ENCODE measurements at places on chromosomes 5 and 9.

- no peak for DNase-seq
Observed at GRCh38 chr9:93357649-93358048, 93.8 kb upstream of the FAM120A start.

DNA sequence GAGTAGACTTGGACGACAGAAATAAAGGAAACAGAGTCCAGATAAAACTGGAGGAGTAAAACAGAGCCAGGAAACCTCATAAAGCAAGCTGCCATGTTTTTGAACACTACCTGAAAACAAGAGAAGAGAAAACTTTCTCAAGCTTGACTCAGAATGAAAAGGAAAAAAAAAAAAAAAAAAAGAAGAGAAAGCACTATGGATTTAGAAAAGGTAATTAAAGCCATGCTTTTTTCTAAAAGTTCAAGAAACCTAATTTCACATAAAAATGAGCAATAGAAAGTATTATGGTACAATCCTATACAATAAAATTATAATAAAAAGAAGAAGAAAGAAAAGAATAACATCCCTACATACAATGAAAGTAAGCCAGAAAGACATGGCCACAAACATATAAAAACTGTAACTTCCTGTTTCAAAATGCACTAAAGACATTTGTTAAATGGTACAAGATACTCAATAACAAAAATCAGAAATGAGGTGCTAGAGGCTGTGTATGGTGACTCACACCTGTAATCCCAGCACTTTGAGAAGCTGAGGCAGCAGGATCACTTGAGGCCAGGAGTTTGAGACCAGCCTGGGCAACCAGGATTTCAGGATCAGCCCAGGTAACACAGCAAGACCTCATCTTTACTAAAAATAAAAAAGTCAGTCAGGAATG lies 129.5 kb downstream of the SIL1 start:
- DNase-seq = no peak

DNA sequence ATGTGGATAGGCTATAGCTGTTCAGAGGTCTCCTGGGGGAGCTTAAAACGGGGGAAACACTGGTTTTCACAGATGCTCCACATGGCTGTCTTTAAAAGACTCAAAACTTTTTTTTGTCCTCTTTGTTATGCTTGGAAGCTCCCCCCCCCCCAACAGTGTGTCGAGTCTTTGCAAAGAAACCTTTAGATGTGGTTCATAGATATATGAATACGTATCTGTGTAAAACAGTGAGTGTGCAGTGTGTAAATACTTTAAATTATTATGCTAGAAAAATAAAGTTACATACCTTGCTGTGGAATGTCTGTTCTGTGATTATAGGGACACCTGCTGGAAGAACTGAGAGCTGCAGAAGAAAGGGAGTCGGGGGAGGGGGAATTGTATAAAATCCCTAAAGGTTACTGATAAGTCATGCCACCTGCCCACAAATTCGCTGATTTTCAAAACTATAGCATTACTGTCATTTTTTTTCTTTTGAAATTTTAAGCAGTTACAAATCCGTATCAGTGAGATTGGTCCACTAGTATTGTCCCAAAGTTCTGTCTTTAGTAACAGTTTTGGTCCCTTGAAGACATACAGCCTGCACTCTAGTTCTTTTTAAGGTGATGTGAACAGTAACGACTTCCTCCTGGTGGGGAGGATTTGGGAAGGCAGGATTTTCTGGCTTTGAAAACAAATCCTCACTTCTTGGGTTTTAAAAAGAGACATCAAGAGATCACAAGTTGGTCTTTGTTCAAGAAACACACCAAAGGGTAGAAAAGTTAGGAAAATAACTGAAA lies 22.9 kb downstream of the RGMB start:
- DNase-seq = peak; percentile 63

GRCh38 chr5:54491326-54491725 lies 26.2 kb upstream of the SNX18 start:
- no peak for DNase-seq

DNA sequence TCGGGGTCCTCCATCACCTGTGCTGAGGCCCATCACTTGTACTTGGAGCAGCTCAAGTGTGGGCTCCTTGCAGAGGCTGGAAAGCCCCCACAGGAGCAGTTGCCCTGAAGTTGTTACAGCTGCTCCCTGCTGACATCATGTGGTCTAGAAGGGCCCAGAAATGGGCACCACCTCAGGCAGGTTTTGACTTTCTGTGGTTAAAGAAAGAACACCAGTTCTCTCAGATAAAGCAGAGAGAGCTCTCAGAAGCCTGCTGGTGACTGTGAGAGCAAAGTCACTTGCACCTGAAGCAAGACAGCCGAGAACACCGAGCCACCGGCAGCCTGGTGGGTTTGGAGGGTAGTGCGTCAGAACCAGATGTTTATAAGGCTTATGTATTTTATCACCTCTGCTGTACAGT lies 70.4 kb downstream of the MVB12B start:
- DNase-seq = peak; percentile 13

DNA sequence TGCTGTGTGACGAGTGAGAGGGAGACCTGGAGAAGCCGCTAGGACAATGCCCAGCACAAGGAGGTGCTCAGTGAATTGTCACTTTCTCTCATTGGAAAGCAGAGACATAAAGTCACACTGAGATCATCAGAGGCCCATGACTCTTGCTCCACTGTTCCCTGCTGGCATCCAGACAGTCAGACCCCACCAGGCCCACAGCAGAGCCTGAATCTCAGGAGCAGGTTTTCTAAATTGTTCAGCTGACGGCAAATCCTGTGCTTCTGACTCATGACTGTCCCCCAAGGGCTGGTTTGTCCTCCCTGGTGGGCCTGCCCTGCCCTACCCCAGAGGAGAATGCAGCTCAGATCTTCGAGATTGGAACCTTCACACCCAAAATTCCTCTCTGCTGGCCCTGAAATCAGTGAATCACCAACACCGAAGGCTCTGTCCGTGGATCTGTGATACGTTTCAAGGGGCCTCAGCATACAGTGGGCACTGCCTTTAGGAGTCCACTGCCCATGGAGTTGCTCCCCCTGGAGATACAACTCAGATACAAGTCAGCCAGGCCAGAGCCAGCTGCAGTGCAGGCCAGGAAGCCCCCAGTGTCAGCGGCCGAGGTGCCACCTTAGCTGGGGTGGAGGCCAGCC lies 2.7 kb downstream of the PTGES start:
- no peak for DNase-seq

DNA sequence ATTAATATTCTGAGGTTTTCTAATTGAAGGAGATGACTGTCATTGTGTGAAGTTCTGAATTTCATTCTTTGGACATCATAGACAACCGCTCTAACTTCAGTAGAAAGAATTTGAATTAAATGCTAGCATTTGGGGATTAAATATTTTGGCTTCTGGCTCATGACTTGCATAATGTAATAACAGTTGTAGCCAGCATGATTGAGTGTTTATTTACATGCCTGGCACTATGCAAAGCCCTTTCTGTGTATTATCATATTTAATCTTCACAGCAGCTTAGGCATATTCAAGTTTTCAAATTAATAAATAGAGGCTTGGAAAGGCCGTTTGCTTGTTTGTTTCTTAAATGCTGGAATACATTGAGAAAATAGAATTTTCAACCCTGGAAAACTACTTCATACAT lies 19.6 kb upstream of the HTR1A start:
- DNase-seq = no peak

- DNase-seq = peak; percentile 55
Observed at GRCh38 chr9:111896942-111897600, 457 bp downstream of the UGCG start.

DNA sequence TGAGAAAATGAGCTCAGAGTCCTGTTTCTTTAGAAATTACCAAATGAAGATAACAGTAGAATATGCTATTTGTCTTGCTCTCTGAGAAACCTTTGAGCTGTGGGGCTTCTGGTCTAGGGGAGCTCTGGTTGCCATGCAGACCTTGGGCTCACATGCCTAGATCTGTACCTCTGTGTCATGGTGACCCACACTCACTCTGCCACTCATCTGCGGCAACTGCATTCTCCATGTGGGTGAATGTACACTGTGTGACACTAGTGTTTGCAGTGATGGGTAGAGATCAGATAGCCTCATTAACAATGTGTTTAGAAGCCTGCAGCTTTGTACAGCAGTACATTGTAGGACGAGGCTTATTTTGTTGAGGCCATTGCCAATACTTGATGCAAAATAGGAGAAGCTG lies 521.2 kb downstream of the CHSY3 start:
- DNase-seq = no peak

GRCh38 chr5:173452119-173452905 lies 124.1 kb upstream of the STC2 start:
- peak; percentile 87 for DNase-seq

GRCh38 chr5:29795096-29795652 lies 1398.3 kb upstream of the CDH6 start:
- no peak for DNase-seq

DNA sequence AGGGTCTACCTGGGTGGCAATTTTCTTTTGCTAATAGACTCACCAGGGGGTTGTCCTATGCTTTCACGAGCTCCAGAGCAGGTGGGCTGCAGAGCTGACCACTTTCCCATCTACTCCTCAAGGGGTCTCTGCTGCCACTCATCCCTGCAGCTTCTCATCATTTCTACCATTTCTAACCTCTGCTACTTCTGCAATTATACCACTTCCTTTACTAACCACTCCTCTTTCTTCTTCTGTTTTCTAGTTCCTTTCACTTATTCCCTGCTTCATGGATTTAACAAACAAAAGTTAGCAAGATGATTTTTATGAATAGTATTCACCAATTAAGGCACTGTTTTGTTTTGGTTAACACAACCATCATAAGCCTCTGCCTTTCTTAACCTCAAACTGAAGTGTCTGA lies 34.5 kb upstream of the NIPBL start:
- DNase-seq = no peak

GRCh38 chr5:37039824-37040223 lies 163.3 kb downstream of the NIPBL start:
- DNase-seq = no peak

GRCh38 chr9:99573085-99573484 lies 248.6 kb upstream of the NR4A3 start:
- no peak for DNase-seq

DNA sequence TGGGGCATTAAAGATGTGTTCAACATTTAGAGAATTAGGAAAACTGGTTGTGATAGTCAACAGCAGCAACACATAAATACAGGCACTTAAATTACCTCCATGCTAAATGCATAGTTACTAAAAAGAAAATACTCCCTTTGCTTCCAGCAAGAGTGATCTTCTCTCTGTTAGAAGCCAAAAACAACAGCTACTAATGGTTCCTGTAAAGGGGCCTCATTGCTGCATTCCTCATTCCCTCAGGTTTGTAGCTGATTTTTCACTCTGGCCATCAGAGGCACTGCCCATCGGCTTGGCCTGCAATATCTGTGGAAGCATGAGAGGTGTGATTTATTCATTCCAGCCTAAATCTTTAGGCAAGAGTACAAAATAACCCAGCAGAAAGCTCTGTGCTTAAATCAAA lies 466.0 kb upstream of the ADAMTS16 start:
- DNase-seq = no peak

DNA sequence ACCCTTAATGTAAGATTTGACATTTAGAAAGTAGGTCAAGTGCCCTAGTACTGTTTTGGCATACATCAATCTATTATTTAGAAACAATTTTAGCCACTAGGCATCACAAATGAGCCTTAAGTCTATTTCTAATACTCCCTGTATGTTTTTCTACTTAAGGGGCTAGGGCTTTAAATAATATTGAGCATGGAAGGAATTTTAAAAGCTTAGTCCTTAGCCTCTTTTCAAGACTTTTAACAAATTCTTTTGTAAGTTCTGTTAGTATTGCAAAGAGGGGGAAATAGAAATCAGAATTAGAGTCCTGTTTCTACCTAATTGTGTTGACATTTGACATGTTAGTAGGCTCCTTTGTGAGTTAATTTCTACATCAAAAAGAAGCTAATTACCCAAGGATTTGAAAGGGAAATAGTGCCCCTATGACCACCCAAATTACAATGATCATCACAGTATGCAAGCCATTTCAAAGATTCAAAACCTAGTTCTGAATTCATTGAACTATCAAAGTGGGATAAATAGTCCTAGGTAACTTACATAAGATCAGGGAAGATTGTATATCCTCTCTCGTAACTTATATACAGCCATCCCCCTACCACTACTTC lies 647.8 kb upstream of the ACO1 start:
- DNase-seq = no peak

DNA sequence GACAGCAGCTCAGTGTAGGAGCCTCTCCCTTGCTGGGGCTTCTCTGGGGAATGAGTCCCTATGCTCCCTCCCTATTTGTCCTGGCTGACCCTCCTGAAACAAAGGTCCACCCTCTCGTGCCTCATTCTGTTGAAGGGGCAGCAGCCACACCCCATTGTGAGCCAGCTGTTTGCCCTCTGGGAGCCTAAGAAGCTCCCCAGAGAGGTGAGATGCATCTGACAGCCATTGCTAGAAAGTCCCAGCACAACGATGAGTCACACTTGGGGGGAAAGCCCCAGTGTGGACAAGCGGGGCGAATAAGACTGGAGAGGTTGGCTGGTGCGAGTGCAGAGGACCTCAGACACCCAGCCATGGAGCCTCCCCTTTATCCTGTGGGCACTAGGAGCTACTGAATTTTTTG lies 101.4 kb downstream of the PPARGC1B start:
- DNase-seq = peak; percentile 65

DNA sequence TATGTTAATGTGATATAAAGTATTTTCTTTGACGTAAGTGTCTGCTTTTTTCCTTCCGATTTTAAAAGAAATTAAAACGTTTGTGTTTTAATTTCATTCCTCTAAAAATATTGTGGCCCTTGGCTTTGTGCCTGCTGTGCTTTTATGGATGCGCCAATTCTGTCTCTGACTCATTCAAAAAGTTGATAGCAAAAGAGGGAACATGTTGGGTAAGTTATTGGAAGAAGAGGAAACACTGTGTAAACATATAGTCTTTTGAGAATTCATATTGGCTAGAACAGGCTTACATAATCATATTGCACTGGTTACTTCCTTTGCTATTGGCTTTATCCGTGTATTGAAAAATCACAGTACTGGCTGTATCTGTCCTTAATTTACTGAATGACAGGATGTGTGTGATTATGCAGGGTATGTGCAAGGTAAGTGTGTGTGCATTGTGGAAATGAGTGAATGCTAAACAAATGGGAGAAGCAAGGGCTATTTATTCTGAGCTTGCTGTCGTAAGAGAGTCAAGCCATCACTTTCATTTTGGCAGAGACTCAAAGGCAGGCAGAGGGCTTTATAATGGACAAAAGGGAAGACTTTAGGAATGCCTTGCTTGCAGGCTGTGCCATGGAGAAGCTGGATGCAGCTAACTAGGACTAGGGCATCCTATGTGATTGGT lies 67.8 kb downstream of the SGCD start:
- DNase-seq = no peak

GRCh38 chr5:88979244-88979643 lies 96.3 kb upstream of the MEF2C start:
- peak; percentile 6 for DNase-seq
